ENCODE measurements at places on chromosomes 4 and X. TPM values are rescaled to one million over a fixed set of nuclear protein-coding genes. Genes with fewer than 3 reads are reported as not detected.

DNA sequence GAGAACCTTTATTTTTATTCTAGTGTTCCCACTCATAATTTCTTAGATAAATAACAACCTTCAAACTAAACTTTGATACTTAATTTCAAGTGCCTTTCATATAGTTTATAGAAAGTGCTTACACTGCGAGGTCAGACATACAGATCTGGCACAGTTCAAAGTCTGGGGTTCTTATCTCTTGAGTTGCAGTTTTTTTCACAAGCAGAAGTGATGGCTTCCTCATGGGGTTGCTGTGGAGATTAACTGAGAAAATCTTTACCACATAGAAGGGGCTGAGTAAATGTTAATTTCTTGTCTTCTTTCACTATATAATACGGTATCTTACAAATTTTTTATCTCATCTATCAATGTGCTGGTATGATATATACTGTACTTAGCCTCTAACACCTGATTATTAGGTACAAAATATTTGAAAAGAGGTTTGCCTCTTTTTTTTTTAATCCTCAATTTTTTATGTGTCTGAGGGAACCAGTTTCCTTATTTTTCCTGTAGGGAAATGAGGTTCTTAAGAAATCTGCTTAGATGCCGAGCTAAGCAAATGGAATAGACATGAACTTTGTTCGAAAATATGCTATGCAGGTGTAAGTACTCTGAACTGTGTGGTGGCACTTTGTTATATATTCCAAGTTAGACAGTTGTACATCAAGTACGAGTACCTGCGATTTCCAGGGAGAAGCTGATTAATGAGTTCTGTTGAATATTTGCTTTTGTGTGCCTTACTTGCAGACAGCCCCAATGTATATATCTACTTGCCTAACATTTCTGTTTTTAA, 3.3 kb downstream of the ING2 start:
- no peak overlapping the region for H3K27ac ChIP-seq
- H3K36me3 ChIP-seq, result peaks cover 18% of the 10 kb centered on the region
- no peak overlapping the region for H3K4me3 ChIP-seq
- DNase-seq, result no peak
- H3K27me3 ChIP-seq, result no peaks in the 10 kb centered on the region
- peaks cover 31% of the 10 kb centered on the region for H3K4me1 ChIP-seq

SORBS2 gene
- total RNA-seq, result 88.4 TPM

PAGE2B gene
- total RNA-seq, result not detected

DNA sequence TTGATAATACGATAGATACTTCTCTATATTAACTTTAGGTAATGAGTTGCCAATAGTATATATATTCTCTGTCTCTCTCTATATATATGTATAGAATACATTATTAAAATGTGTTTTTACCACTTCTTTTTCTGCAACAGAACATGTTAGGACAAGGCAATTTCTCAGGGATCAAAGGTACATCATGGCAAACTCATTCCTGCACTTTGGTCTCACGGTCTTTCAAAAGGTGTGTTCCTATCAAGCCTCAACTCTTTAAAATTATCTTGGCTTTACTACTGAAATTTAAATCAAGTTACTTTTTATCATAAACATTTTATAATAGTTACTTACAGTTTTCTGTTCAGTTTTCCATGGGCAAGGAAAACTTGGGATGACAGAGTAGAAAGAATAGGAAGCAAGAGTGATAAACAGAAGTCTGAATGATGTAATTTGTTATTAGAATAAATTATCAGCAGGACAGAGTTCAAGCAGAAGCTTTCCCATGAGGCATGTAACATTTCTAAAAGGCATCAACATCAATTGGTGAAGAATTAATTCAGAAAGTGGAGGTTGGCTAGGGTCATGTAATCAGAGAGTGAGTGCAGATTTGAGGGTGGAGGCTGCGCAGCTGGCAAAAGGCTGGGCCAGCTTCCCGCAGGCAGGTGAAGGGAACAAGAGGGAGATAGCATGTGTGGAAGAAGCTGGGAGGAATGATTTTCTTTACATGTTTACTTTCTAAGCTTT, 59.7 kb upstream of the LRAT start:
- H3K4me1 ChIP-seq, result no peaks in the 10 kb centered on the region
- no peaks in the 10 kb centered on the region for H3K36me3 ChIP-seq
- no peaks in the 10 kb centered on the region for H3K27me3 ChIP-seq
- DNase-seq, result no peak

TIGD4 gene
- total RNA-seq, result 1.9 TPM

KLB gene
- 2.5 TPM for total RNA-seq

TASL gene
- not detected for total RNA-seq

KCNE5 gene
- total RNA-seq, result 0.66 TPM

DNA sequence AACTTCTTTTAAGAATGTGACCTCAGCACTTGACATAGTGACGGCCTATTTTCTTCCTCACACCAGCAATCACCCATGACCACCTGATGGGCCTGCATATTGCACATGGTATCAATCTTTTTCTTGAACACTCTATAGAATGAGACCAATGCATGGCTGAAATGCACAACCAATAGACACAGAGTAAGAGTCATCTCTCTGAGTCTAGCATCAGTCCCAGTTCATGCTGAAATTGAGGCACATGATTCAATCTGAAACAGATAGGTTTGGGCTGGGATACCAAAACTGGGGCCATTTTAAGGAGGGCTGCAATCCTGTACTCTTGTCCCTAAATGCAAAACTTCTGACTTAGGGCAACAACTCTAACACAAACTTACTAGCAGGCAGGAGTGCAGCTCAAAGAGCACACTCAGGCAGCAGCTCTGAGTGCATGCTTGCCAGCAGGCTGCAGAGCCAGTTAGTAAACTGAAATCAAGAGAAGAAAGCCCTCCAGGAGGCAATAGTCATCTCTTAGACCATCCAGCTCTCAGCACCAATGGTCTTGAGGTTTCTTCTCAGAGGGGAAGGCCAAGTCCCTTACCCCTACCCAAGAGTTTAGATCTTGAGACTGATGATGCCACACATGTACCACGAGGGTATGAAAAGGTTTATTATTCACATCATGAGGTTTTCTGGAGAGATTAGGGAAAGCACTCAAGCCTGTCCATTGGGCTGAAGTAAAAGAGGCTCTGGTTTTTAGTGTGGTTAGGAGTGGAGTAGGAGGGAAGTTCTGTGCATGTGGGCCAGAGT, 24.7 kb upstream of the GPR101 start:
- no peaks in the 10 kb centered on the region for H3K4me1 ChIP-seq
- no peaks in the 10 kb centered on the region for H3K27me3 ChIP-seq

USP17L17 gene
- not detected for total RNA-seq

DNA sequence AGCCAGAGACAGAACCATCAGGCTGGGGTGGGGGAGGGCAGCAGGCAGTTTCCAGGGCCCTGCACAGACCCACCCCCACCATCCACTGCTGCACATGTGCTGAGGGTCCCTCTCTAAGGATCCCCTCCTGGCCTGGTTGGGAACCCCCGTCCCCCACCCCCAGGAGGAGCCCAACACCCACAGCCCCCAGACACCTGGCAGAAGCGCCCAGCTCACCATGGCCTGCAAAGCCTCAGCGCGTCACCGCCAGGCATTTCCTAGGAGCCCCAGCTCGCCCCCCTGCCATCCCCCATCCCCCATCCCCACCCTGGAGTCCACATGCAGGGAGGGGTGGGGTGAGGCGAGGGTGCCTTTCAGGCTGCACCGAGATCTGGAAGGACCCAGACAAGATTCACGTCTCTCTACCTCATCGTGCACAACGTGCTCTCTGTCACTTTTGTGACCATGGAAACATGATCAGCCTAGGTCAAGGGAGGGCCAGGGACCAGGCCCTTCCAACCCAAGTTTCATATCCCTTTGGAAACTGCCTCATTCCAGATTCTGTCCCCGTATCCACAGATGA, 9.3 kb downstream of the MXD4 start:
- H3K4me3 ChIP-seq, result no peak overlapping the region
- H3K27me3 ChIP-seq, result no peaks in the 10 kb centered on the region
- peaks cover 16% of the 10 kb centered on the region for H3K36me3 ChIP-seq
- H3K4me1 ChIP-seq, result no peaks in the 10 kb centered on the region
- H3K27ac ChIP-seq, result no peak overlapping the region
- DNase-seq, result no peak

DNA sequence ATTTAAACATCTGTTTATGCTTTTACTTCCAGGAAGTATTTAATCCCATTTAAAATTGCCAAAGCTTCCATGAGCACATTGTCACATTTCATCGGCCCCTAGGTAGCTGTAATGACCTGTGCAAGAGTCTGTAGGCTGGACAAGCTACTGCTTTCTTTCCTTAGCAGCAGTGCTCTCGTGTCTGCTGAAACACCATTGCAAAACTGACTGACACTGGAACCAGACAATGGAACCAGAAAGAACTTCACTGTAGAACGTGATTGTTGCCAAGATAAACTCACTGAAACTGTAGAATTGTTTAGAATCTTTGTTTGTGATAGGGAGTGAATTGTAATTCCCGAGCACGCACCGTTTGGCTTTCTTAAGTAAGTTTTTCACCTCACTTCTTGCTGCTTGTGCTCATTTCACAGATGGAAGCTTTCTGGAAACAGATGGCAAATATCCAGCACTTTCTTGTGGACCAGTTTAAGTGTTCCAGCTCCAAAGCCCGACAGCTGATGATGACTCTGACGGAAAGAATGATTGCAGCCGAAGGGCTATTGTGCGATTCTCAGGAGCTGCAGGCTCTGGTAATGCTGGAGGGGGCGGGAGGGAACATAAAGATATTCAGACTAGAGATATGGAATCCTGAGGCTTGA, 36.9 kb downstream of the EVC start:
- H3K36me3 ChIP-seq, result no peaks in the 10 kb centered on the region
- peaks cover 16% of the 10 kb centered on the region for H3K4me1 ChIP-seq
- H3K4me3 ChIP-seq, result no peak overlapping the region
- H3K27me3 ChIP-seq, result no peaks in the 10 kb centered on the region

DNA sequence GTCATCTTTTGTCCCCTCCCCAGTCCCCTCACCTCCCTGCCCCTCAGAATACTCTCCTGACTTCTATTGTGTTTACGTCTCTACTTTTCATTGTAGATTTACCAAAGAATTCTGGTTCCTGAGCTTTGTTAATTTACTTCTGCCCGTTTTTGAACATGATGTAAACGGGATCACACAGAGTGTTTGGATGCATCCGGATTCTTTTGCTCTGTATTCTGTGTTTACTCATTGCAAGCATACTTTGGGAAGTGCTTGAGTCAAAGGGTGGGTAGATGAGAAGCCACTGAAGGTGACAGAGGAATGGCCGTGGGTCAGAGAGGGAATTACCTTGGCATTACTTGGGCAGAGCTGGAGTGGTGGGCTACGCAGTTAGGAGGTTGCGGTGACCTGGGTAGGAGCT, 18.0 kb downstream of the CLCN4 start:
- no peak for DNase-seq
- no peaks in the 10 kb centered on the region for H3K4me1 ChIP-seq
- H3K36me3 ChIP-seq, result no peaks in the 10 kb centered on the region
- H3K27me3 ChIP-seq, result no peaks in the 10 kb centered on the region

ZAR1 gene
- total RNA-seq, result not detected

GRCh38 chr4:12389604-12390003, 960.9 kb upstream of the HS3ST1 start:
- no peak for DNase-seq
- H3K4me3 ChIP-seq, result no peak overlapping the region
- no peaks in the 10 kb centered on the region for H3K36me3 ChIP-seq

DNA sequence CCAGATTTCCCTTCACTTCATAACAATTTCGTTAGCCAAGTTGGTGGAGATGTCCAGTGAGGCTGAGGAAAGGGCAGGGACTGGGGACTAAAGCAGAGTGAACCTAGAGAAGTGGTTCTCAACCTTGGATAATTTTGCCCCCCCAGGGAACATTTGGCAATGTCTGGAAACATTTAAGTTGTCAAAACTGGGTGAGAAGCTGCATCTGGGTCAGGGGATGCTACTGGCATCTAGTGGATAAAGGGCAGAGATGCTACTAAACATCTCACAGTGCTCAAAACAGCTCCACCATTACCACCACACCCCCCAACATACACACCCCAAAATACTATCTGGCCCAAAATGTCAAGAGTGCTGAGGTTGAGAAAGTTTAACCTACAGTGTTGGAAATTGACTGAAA, 32.0 kb upstream of the FGF16 start:
- H3K36me3 ChIP-seq, result no peaks in the 10 kb centered on the region
- H3K4me1 ChIP-seq, result no peaks in the 10 kb centered on the region
- no peak overlapping the region for H3K4me3 ChIP-seq
- no peak overlapping the region for H3K27ac ChIP-seq
- H3K27me3 ChIP-seq, result no peaks in the 10 kb centered on the region

- H3K36me3 ChIP-seq, result no peaks in the 10 kb centered on the region
- no peak overlapping the region for H3K4me3 ChIP-seq
- H3K4me1 ChIP-seq, result no peaks in the 10 kb centered on the region
- H3K27me3 ChIP-seq, result peaks cover under 1% of the 10 kb centered on the region
Observed at GRCh38 chr4:7183161-7183560, 9.2 kb upstream of the SORCS2 start.

CT83 gene
- total RNA-seq, result not detected

- H3K36me3 ChIP-seq, result no peaks in the 10 kb centered on the region
- H3K4me1 ChIP-seq, result no peaks in the 10 kb centered on the region
- H3K4me3 ChIP-seq, result peak overlapping the region; percentile 31
- DNase-seq, result no peak
- no peak overlapping the region for H3K27ac ChIP-seq
- no peaks in the 10 kb centered on the region for H3K27me3 ChIP-seq
Observed at GRCh38 chrX:106611317-106611678, 480 bp upstream of the RADX start.

- H3K36me3 ChIP-seq, result no peaks in the 10 kb centered on the region
- DNase-seq, result no peak
- peaks cover 13% of the 10 kb centered on the region for H3K4me1 ChIP-seq
- no peaks in the 10 kb centered on the region for H3K27me3 ChIP-seq
Observed at GRCh38 chr4:70739496-70740337, 18.0 kb downstream of the RUFY3 start.

- H3K36me3 ChIP-seq, result no peaks in the 10 kb centered on the region
- DNase-seq, result no peak
- H3K27me3 ChIP-seq, result no peaks in the 10 kb centered on the region
- no peaks in the 10 kb centered on the region for H3K4me1 ChIP-seq
Observed at GRCh38 chr4:135672202-135672601, 1470.6 kb upstream of the PABPC4L start.

TNMD gene
- total RNA-seq, result not detected

HHIP gene
- 0.60 TPM for total RNA-seq

DNA sequence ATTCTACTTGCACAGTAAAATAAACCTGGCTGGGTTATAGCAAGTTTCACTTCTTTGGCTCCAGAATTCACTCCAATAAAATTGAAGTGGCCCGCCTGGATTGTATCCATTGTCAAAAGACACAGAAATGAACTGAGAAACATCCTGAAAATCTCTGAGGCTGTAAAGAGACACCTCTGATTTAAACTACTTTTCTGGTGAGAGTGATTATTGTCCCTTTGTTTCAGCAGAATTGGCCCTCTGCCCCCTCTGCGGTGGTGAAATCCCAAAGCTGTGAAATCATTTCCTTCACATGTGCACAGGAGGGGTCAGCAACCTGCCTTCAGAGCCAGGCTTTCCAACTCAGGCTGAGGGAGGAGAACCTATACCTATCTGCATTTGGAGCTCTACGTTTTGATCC, 23.0 kb downstream of the GAB3 start:
- peak overlapping the region; percentile 64 for H3K27ac ChIP-seq
- peak; percentile 52 for DNase-seq
- H3K4me3 ChIP-seq, result no peak overlapping the region
- H3K27me3 ChIP-seq, result no peaks in the 10 kb centered on the region
- peaks cover 63% of the 10 kb centered on the region for H3K4me1 ChIP-seq

- no peaks in the 10 kb centered on the region for H3K36me3 ChIP-seq
- H3K4me3 ChIP-seq, result no peak overlapping the region
- DNase-seq, result no peak
- H3K27ac ChIP-seq, result no peak overlapping the region
Observed at GRCh38 chr4:72063726-72064125, 31.9 kb downstream of the NPFFR2 start.
